ENCODE measurements at places on chromosomes 12 and 14.

GRCh38 chr14:60686865-60687264 is 37.3 kb downstream of the SIX4 start:
- no peak for DNase-seq

- no peak for DNase-seq
Measured at GRCh38 chr14:28653521-28653920, 113.1 kb upstream of the FOXG1 start.

DNA sequence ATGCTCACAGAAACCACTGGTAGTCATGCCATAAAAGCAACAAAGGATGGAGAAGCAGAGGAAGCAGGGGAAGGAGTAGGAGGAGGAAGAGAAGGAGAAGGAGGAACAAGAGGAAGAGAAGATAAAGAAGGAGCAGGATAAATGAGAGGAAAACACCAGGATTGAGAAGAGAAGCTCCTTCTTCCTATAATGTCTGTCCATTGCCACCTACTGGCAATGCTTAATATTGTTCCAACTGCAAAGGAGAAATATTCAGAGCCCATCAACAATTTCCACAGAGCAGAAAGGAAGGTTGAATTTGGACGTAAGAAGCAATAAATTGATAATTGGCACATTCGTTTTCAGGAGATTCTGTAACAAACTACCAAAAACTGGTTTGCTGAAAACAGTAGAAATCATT is 898.4 kb downstream of the SLC16A7 start:
- peak; percentile 18 for DNase-seq

DNA sequence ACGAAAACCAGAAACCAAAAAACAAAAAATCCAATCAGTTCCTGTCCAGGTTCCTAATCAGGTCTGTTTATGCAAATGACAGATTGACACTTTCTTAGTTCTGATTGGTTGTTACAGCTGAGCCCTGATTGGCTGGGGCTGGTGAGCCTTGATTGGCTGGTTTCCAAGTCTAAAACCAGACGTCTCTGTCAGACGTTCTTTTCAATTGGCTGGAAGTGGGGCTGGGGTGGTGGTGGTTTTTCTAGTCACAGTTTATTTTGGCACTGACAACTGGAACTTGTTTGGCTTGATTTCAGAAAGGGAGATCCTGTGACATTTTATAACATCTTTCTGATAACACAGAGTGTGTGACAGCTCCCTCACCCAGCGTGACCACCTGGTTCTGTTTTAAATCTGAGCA is 36.1 kb upstream of the PRICKLE1 start:
- DNase-seq = no peak

DNA sequence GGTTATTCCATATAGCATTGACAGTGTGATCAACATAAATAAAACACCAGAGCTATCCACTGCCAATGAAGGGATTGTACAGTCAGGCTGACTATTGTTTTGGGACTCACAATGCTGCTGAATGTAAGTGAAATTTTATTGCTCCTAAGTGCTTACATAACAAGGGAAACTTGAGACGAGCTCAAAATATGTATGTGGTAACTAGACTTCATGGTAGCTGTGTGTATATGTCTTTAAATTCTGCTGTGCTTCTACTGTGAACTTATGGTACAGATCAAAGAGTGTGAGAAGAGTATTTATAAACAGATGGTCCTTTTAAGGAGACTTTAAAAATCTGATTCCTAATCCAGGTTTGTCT is 6.9 kb downstream of the FLRT2 start:
- DNase-seq = no peak

DNA sequence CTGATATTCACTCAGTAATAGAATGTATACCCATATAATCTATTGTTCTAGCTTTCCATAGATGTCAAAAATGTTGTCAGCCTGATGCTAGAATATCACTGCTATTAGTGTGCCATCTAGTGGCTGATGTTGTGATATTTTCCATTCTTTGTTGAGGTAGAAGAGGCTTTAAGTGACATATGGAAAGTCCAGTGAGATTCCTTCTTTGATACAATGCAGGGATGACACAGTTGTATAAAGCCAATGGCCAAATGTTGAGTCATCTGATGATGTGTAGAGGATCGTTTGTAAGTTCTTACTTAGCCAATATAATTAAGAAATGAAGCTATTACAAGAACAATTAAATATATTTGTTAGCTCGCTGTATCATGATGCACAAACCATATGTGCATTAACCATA is 58.1 kb upstream of the PCED1B start:
- DNase-seq = peak; percentile 48

DNA sequence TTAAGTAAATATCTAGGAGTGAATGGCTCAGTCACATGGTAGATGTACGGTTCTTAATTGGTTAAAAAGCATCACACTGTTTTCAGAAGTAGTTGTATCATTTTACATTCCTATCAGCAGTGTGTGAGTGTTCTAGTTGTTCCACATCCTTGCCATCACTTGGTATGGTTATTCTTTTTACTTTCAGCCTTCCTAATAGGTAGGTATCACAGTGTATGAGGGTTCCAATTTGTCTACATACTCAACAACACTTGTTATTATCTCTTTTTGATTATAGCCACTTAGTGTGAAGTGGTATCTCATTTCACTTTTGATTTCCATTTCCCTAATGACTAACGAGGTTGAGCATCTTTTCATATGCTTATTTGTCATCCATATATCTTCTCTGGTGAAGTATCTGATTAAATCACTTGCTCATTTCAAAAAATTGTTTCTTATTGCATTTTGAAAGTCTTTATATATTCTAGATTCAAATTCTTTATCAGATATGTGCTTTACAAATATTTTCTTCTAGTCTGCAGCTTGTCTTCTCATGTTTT is 3.5 kb upstream of the SPRYD3 start:
- DNase-seq = no peak

DNA sequence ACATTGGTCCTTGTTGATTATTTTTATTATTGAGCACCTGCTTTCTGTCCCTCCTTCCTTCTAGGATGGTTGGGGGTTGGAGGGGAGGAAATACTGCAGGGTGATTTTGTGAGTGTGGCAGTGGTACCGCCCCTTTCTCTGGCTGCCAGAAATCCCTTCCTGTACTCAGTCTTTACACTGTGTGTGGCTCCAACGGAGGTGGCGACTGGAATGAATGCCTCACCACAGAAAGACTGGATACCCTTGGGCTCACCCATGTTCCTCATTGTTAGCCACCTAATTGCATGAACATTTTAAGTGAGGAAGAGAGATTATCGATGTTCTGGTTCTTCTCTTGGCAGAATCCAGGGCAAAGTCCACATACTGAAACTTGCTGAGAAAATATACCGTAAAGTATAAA is 272.0 kb upstream of the E2F7 start:
- no peak for DNase-seq

- DNase-seq = no peak
Measured at GRCh38 chr12:108704527-108704926, 26.8 kb downstream of the CORO1C start.
